Activated T-cell treated with anti-CD3 and anti-CD28 coated beads, Interleukin-2, amount 50 U/mL, for 24 hours (primary cell): ENCODE measurements at places on chromosomes 16 and 17.

DNA sequence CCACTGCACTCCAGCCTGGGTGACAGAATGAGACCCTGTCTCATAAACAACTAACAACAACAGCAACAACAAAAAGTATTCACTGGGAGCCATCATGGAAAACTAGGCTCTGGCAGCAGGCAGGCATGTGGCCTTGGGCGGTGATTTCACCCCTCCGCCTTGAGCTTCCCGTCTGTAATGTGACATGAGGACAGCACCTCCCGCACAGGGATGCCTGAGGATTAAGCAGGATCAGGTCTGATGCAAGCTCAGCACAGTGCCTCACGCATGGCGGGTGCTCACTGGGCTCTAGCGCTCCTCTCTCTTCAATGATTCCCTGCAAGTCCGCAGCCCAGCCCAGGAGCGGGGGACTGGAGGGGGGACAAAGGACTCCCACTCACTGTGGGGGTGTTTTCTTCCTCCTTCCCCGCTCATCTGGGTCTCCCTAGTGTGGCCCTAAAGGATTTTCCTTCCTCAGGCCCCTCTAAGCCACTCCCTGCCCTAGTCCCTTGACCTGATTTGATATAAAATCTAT, 2.8 kb downstream of the PLCD3 start:
- H3K27me3 ChIP-seq: peaks cover 4% of the 10 kb centered on the region
- peaks cover 7% of the 10 kb centered on the region for H3K4me1 ChIP-seq
- no peak overlapping the region for H3K4me3 ChIP-seq
- DNase-seq: no peak
- H3K36me3 ChIP-seq: no peaks in the 10 kb centered on the region

GRCh38 chr17:63250830-63251229, 195.3 kb downstream of the CYB561 start:
- no peaks in the 10 kb centered on the region for H3K36me3 ChIP-seq
- H3K4me1 ChIP-seq: no peaks in the 10 kb centered on the region
- H3K27ac ChIP-seq: no peak overlapping the region
- no peak for DNase-seq
- H3K27me3 ChIP-seq: no peaks in the 10 kb centered on the region

GRCh38 chr17:65633146-65633881, 71.9 kb upstream of the AXIN2 start:
- no peaks in the 10 kb centered on the region for H3K4me1 ChIP-seq
- H3K27me3 ChIP-seq: no peaks in the 10 kb centered on the region
- no peak overlapping the region for H3K27ac ChIP-seq
- H3K36me3 ChIP-seq: no peaks in the 10 kb centered on the region
- no peak for DNase-seq

GRCh38 chr17:17675925-17676534, 5.2 kb upstream of the RAI1 start:
- H3K27me3 ChIP-seq: no peaks in the 10 kb centered on the region
- H3K36me3 ChIP-seq: no peaks in the 10 kb centered on the region
- H3K4me1 ChIP-seq: peaks cover 28% of the 10 kb centered on the region
- no peak for DNase-seq
- peak overlapping the region; percentile 13 for H3K27ac ChIP-seq

GRCh38 chr17:31269036-31269577, 27.9 kb downstream of the OMG start:
- no peak for DNase-seq
- H3K4me1 ChIP-seq: peaks cover 1% of the 10 kb centered on the region
- no peak overlapping the region for H3K27ac ChIP-seq
- H3K4me3 ChIP-seq: no peak overlapping the region
- H3K36me3 ChIP-seq: peaks cover 32% of the 10 kb centered on the region
